ENCODE measurements at places on chromosomes 5 and 9.

DNA sequence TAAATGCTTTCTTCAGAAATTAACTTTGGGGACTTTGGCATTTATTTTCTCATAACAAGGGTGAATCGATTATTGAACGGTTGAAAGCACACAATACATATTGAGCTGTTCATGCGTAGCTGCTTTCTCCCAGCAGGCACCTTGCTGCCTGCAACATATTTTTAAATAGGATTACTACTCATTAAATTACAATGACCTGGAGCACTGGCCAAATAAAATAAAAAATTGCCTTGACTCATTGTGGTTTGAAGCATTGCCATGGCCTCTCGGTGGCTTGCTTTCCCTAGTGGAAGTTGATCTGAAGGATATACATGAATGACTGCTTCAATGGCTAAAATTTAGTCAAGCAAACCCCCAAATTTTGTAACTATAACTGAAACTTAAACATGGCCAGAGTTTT is 181.6 kb upstream of the NUDT12 start:
- no peak for DNase-seq

- DNase-seq = no peak
Observed at GRCh38 chr9:109232449-109233237, 65.6 kb upstream of the FRRS1L start.

DNA sequence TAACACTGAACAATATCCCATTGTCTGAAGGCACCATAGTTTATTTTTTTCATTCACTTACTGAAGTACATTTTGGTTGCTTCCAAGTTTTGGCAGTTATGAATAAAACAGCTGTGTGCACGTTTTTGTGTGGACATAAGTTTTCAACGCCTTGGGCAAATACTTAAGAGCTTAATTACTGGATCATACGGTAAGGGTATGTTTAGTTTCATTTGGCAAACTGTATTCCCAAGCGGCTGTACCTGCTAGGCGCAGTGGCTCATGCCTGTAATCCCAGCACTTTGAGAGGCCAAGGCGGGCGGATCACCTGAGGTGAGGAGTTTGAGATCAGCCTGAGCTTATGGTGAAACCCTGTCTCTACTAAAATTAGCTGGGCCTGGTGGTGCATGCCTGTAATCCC is 63.7 kb upstream of the FAM120A start:
- no peak for DNase-seq

DNA sequence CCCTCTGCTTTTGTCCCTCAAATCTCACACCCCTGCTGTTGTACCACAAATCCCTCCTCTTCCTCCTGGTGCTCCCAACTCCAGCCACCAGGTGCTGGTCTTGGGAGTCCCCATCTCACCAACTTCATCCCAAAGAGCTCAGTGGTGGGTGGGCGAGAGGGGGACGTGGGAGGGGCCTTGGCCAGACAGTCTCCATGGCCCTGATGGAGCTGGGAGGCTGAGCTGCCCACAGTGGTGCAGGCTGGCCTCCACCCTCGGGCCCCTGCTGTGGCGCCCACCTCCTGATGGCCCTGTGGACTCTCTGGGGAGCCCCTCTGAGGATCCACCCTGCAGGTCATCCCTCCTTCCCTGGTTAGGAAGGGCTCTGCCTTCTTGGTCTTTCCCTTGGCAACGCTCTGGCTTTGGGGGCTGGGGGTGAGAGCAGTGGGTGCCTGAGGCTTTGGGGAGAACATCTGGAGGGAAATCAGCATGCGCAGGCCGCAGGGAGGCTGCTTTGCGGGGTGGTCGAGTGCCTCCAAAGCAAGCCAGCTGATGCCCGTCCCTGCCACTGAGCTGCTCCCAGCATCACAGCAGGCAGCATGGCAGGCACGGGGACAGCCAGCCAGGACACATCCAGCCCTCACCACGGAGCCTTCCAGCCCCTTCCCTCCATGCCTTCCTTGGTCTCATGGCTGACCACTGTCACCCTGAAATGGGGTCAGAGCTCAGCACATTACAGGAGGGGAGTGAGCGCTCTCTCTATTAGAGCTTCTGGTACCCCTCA is 7.6 kb upstream of the FAM163B start:
- no peak for DNase-seq

- DNase-seq = no peak
Observed at GRCh38 chr5:159518371-159518770, 188.1 kb upstream of the IL12B start.

- DNase-seq = no peak
Observed at GRCh38 chr9:107833295-107833694, 343.7 kb upstream of the KLF4 start.

DNA sequence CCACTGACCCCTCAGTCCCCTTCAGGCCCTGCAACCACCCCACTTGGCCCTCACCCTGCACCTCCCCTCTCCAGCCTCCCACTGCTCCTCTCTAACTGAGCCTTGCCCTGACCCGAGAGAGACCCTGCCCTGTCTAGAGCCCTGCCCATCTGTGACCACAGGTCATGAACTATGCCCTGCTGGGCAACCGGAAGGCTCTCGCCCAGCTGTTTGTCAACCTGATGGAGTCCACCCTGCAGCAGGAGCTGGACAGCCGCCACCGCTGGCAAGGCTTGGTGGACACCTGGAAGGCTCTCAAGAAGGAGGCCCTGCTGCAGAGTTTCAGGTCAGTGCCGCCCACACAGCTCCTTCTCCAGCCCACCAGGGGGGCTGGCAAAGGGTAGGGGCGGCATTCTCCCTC is 9.4 kb downstream of the CCDC180 start:
- DNase-seq = no peak

Data from NCI-H510A treated with DMSO at 0.1 percent for 48 hours (cell line).